Caudate nucleus (tissue), 63 donors: ENCODE measurements at places on chromosomes 5 and 9.

DNA sequence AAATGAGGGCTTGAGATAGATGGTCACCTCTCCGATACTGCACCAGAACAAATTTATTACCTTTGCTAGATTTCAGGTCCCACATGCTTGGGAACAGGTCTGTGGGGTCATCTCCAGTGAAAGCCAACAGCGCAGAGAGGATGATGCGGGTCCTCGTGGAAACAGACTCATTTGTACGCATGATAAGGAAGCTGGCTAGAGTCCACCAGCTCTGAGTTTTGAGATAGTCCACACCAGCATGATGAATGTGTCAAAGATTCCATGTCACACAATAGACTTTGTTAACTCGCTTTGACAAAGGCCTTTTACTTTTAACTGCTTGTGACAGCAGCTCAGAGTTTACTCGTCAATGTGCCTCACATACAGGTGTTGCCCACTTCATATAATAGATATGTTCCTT lies 105.4 kb upstream of the TBCA start:
- DNase-seq, result no peak

GRCh38 chr5:67548520-67549295 lies 352.1 kb upstream of the CD180 start:
- DNase-seq, result no peak

- no peak for DNase-seq
Measured at GRCh38 chr9:113621980-113622379, 158.5 kb downstream of the RGS3 start.

- DNase-seq, result no peak
Measured at GRCh38 chr9:14212697-14213420, 101.1 kb downstream of the NFIB start.

GRCh38 chr5:109945097-109945678 lies 255.5 kb downstream of the MAN2A1 start:
- no peak for DNase-seq
